ENCODE measurements at places on chromosomes 1 and 21.

DNA sequence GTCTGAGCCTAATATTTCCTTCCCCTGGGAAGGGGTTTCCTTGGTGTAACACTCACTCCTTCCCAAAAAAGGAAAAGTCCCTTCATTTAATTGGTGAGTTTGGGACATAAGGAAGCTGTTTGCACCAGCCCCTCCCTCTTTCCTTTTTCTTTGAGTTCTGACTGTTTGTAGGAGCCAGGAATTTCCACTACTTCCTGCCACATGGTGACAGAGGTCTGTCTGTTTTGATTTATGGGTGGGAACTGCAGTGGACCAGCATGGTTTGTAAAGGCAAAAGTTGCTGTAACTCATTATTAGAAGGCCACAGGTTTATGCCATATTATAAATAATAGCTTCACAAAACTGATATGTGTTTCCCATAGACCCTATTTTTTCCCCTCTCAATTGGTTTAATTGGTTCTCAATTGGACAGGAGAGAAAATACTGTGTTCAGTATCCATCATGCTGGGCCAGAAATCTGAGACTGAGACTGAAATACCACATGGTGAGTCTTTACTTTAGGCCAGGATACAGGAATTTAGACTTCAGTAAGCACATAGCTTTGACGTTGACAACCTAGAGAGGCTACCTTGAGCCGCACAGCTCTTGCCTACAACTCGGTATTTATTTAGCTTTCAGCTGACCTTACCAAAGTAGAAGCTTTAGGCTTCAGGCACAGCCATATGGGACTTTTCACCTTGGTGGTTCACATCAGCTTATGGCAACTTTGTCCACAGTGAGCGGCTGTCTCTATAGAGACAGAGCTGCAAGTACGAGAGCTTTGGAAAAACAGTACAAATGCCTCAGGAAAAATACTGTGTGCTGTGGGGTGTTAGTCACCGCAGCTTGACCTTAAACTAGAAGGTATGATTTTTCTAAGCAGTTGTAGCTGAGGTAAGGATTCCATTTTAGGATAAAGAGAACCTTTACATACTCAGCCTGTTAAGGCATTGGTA is 40.0 kb upstream of the RGS7 start:
- DNase-seq: no peak

DNA sequence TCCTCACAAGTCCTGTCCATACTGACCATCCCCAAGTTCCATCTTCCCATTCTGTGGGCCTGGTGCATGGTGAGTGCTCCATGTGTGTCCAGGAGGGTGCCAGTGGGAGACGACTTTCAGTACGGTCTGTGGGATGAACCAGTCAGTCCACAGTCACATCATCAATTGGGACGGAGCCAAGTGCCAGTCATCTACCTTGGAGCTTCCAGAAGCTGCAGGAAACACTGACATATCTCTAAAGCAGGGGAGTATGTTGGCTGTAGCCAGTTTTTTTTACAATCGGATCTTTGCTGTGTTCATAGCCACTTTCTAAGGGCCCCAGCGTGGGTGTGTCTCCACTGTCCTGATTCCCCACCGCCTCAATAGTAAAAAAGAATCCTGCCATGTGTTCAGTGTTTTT is 13.6 kb upstream of the TRIM17 start:
- no peak for DNase-seq

GRCh38 chr1:217354895-217355294 is 276.0 kb downstream of the GPATCH2 start:
- no peak for DNase-seq

- DNase-seq: no peak
Measured at GRCh38 chr1:238789916-238790667, 596.3 kb upstream of the CHRM3 start.

DNA sequence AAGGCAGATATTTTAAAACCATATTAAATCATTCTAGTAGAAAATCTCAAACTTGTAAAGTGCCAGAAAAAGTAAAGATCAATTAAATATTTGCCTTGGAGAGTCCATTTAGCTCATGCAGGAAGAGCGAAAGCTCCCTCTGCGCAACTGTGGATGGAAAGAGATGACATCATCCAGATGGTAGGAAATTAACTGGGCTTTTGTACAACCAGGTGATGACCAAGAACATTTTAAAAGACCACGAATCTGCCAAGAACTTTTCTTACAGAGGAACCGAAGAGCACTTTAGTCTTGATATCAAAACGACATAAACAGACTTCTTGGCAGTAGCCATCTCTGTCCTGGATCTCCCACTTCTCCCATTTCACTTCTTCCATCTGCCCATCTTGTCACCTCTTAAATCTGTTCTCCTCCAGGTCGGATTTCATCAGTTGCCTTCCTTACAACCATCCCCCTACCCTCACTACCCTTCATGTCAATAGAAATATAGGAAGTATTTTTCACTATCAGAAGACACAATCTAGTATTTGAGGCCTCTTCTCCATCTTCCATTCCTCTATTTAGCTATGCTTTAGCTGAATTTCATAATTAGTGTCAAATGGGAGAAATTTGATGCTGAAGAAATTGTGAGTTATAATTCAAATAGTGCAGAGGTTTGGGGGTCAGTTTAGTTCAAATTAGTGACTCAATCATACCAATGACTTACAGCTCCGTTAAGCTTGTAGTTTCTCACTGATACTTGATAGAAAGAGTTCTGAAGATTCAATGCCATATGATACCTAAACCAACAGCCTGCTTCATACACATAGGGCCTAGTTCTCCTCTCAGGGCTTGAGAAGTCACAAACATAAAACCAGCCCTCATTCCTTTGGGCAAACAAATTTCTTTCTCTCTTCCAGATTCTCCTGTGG is 22.0 kb upstream of the DNASE2B start:
- peak; percentile 30 for DNase-seq

GRCh38 chr1:117051224-117052064 is 8.7 kb upstream of the TTF2 start:
- peak; percentile 4 for DNase-seq

DNA sequence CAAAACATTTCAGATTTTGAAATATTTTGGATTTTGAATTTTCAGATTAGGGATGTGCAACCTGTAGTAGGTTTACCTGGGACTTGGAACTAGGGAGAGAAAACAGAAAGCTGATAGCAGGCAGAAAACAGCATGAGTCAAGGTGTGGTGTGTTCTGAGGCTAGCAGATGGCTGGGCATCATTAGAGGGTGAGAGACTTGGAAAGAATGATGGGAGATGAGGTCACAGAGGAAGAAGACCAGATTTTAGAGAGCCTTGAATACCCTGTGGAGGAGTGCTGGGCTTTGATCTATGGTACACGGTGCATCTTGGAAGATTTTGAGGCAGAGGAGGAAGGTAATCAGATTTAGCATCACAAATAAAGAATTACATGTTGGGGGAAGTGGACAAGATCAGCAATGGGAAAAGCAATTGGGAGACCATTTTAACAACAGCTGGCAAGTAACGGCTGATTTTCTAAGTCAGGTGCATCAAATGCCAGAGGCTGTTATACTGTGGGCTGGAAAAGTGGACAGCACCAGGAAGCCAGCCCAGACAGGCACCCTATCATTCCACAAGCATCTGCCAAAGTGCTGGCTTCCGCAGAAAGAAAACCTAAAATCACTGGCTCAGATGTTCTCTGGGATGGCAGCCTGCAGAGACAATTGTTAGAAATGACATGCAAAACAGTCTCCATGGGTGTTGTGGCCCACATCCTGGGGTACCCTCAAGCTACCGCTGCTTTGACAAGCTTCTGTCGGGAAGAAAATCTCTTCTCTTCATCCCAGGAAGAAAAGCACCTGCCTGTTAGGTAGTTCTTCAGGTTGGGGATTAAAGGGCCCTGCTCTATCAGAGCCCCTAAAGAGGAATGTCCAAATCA is 30.9 kb upstream of the CAMK1G start:
- no peak for DNase-seq

DNA sequence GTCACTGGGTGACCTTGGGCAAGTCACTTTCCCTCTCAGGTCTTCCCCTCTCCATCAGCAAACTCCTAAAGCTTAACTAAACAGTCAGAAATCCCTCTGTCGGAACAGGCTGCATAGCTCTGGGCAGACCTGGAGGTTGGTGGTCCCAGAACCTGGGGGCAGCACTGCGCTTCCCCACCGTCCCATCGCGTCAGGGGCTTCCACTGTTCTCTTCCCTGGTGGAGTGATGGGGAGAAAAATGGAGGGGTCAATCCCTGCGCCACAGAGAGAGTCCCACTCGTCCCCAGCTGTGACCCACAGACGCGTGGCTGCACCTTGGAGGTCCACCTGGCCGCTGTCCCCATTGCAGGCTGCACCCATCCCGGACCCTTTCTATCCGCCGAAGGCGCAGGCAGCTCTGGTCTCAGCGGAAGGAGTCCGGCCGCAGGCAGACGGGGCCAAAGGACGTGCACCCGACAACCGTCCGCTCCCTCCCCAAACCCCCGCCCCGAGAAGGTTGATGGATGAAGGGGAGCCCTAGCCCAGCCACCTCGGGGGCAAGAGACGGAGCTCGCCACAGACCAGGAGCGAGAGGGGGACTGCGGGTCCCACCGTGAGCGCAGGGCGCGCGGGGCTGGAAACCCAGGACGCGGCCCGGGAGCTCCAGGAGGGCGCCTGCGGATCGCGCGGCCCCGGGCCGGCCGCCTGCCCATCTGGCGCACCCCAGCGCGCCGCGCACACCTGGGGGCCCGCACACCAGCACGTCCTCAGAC is 588 bp upstream of the WNT3A start:
- DNase-seq: no peak

- DNase-seq: peak; percentile 50
Measured at GRCh38 chr1:67908250-67908936, 75.1 kb upstream of the GNG12 start.

DNA sequence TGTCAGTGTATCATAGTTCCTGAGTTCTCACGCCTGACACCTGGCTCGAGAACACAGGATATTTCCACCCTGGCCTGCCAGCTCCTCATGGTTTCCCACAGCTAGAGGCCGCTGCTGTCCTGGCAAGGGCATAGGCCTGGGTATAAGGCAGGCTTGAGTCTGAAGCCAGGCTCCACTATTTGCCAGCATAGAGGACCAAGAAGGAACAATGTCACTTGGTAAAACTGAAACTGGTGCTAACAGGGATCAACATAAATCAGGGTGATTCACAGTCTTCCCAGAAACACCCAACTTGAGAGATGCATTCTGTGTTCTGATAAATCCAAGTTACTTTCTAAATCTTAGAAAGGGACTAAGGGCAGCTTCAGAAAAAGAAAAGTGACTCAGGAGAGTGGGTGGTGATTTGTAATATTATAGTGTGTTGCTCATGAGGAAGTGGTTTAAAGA is 6.9 kb upstream of the S100A2 start:
- peak; percentile 85 for DNase-seq

GRCh38 chr1:5522531-5523145 is 469.6 kb downstream of the NPHP4 start:
- DNase-seq: no peak

DNA sequence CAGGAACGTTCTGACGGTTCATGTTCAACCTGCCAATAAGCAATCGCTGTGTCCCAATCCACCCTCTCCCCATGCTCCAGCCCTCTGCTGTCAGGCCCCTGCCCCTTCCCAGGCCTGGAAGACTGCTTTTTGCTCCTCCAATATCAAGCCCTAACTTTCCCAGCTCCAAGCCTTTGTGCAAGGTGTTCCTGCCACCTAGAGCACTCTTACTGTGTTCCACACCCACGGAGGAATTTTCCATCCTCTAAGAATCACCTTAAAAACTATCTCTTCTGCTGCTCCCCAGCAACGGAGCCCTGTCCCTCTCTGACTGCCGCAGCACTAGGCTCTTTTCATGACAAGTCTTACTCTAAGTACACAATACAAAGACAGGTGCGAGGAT is 657.9 kb downstream of the AJAP1 start:
- no peak for DNase-seq

GRCh38 chr1:174040387-174040786 is 18.2 kb upstream of the RC3H1 start:
- DNase-seq: peak; percentile 81

GRCh38 chr1:154590756-154591155 is 17.2 kb downstream of the ADAR start:
- DNase-seq: no peak

DNA sequence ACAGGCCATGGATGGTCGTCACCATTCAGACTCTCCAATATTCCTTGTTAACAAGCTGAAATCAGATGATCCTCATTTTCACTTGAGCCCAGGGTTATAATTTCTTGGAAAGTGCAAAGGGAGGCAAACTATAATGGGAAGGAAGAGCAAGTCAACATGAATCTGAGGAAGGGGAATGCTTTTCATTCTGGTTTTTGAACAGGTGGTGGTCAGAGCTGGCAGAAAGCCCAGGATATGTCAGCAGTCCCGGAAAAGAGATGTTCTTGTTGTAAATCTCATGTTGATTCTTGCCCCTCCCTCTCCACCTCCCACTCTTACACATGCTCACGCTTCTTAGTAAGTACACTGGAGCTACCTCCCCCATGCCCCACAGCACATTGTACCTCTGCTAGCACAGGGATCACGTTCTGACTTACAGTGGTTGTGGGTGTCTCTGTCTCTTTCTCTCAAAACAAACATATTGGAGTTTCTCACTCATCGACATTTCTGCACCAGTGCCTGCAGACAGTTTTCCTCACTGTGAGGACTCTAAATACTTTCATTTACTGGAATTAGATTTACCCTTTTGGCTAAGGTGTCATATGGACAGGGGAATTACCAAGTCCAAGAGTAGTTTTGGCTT is 77.6 kb downstream of the XCL2 start:
- peak; percentile 46 for DNase-seq
